Heart right ventricle (tissue), 16 donors: ENCODE measurements at places on chromosomes 16 and 17. TPM values are rescaled to one million over a fixed set of nuclear protein-coding genes. Genes with fewer than 3 reads are reported as not detected.

The KRTAP4-6 gene
- not detected for total RNA-seq

The CRAMP1 gene
- total RNA-seq = 9.5 TPM

The CCL17 gene
- total RNA-seq = 1.0 TPM

The ARHGAP23 gene
- total RNA-seq = 57.8 TPM

The TOX3 gene
- not detected for total RNA-seq

The ATXN7L3 gene
- 26.9 TPM for total RNA-seq

The ASPHD1 gene
- total RNA-seq = 0.20 TPM

The SLC13A2 gene
- not detected for total RNA-seq

The SEPTIN12 gene
- total RNA-seq = not detected

The PSMC3IP gene
- total RNA-seq = 3.1 TPM

The SULT1A1 gene
- 12.4 TPM for total RNA-seq

The CD7 gene
- total RNA-seq = 0.15 TPM

The HIC1 gene
- 9.6 TPM for total RNA-seq

GRCh38 chr16:1538804-1539520, 5.5 kb downstream of the TMEM204 start:
- H3K27me3 ChIP-seq = no peaks in the 10 kb centered on the region
- no peak overlapping the region for H3K4me3 ChIP-seq
- H3K36me3 ChIP-seq = no peaks in the 10 kb centered on the region
- peak; percentile 24 for DNase-seq

DNA sequence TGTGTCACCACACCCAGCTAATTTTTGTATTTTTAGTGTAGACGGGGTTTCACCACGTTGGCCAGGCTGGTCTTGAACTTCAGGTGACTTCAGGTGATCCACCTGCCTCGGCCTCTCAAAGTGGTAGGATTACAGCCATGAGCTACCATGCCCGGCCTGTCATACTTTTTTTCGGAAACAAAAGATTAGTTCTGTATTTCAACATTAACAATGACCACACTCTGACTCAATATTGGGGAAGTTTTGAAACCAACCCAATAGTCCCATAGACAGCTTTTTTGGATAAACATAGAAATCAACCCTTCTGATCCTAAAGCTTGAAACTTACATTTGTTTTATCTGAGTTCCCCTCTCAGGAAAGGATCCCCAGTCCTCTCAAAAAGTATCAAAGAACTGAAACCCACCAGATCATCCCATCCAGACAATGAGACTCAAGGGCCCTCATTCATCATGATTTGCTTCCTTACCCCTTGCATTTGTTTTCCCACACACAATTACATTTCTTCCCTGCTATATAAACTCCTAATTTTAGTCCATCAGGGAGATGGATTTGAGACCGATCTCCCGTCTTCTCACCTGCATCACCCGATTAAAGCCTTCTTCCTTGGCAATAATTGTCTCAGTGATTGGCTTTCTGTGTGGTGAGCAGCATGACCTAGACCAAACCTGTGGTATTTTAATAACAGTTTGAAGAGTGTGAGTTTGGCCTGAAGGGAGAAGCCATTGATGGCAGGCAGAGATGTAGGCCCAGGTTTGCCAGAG, 7.2 kb upstream of the AGRP start:
- H3K27ac ChIP-seq = no peak overlapping the region
- DNase-seq = no peak
- peaks cover 16% of the 10 kb centered on the region for H3K4me1 ChIP-seq
- H3K4me3 ChIP-seq = no peak overlapping the region
- H3K27me3 ChIP-seq = no peaks in the 10 kb centered on the region

DNA sequence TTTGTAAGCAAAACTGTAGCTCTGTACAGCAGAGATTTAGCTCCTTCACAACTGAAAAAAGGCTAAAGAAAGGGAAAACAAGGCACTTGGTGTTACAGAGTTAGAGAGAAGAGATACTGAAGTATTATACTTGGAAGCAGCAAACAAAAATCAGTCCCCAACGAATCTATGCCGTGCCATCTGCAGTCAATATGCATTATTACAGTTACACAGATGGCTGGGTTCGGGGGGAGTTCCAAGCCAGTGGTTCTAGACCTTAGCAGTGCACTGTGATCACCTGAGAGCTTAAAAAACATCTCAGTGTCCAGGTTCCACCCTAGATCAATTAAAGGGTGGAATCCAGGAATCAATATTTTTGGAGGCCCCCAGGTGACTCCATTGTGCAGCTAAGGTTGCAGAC, 489.9 kb downstream of the SHISA9 start:
- no peak overlapping the region for H3K27ac ChIP-seq
- no peaks in the 10 kb centered on the region for H3K27me3 ChIP-seq
- H3K4me1 ChIP-seq = no peaks in the 10 kb centered on the region
- H3K4me3 ChIP-seq = no peak overlapping the region
- DNase-seq = no peak
- H3K36me3 ChIP-seq = no peaks in the 10 kb centered on the region

DNA sequence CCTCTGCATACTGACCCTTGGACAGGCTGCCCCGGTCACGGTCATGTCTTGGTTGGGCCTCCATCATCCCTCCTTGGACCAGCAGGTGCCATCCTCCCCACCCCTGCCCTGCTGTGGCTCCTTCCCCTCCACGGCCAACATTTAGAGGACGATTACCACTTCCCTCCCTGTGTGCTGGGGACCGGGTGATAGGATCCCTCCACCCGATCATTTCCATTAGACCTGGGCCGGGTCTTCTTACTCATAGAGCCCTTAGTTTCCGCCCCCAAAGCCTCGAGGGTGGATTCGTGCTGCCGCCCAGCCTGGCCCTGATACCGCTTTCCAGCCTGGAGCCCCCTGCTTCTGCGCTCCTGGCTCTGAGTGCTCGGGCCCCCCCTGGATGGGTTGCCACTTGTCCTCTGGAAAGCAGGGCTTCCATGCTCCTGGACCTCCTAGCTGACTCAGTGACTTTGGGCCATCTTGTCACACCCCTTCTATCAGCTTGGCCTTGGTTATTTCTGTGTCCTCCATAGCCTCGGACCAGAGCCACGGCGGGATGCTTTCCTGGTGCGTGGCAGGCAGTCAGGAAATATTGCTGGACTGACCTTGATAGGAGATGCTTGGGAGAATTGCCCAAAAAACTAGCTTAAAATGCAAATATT, 171.4 kb downstream of the SEC14L1 start:
- no peaks in the 10 kb centered on the region for H3K36me3 ChIP-seq
- peaks cover 3% of the 10 kb centered on the region for H3K4me1 ChIP-seq
- H3K4me3 ChIP-seq = no peak overlapping the region
- no peaks in the 10 kb centered on the region for H3K27me3 ChIP-seq
- no peak for DNase-seq

- no peak overlapping the region for H3K4me3 ChIP-seq
- H3K4me1 ChIP-seq = no peaks in the 10 kb centered on the region
- no peak overlapping the region for H3K27ac ChIP-seq
- DNase-seq = no peak
Observed at GRCh38 chr17:75921596-75921995, 16.9 kb upstream of the MRPL38 start.

DNA sequence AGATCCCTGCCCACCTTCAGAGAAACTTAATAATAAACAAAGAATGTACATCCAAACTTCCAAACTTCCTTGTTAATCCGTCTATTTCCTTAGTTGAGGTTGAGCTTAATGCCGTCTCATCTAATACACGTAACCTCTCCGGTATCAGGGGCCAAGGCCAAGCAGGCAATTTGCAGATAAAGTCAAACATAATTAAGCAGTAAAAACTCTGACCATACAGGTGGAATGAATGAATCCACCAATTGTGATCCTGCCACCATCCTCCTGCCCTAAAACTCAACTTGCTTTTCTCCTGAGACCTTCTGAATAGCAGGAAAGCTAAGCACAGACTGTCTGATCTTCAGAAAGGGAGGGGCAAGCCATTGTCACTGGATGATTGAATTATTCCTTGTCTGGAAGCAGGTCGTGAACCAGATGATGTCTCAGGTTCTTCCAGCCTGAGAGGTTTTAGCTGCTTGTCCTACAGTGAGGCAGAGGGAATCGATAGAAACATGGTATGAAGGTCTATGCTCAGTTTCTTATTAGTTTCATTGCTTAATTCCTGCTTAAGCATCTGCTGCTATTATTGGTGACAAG, 1111.8 kb upstream of the EEF2KMT start:
- DNase-seq = no peak
- H3K36me3 ChIP-seq = no peaks in the 10 kb centered on the region
- H3K27me3 ChIP-seq = no peaks in the 10 kb centered on the region
- H3K27ac ChIP-seq = no peak overlapping the region

DNA sequence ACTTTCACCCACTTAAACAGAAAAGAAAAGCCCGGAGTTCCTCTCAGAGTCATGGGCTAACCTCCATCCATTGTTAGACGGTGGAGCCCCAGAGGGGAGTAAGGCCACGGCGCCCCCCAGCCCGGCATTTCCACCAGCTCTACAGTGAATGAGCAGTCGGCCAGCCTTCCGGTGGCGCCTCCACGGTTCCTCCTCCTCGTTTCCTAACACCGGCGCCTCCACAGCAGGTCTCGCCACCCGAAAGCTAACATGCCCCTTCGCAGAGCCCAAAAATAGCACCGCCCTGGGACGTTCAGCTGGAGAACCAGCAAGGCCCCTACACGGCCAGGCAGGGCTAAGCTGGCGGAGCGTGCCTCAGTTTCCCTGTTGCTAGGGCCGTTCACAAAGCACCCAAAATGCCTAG, 858 bp downstream of the MMD start:
- peak; percentile 62 for DNase-seq
- peaks cover 30% of the 10 kb centered on the region for H3K4me1 ChIP-seq
- H3K4me3 ChIP-seq = peak overlapping the region; percentile 97
- H3K27ac ChIP-seq = peak overlapping the region; percentile 95
- no peaks in the 10 kb centered on the region for H3K36me3 ChIP-seq

- DNase-seq = no peak
- H3K27ac ChIP-seq = no peak overlapping the region
- no peak overlapping the region for H3K4me3 ChIP-seq
- H3K4me1 ChIP-seq = no peaks in the 10 kb centered on the region
- no peaks in the 10 kb centered on the region for H3K36me3 ChIP-seq
Observed at GRCh38 chr16:61879306-61879705, 156.9 kb downstream of the CDH8 start.

- H3K36me3 ChIP-seq = peaks cover 8% of the 10 kb centered on the region
- peak overlapping the region; percentile 88 for H3K4me3 ChIP-seq
- no peaks in the 10 kb centered on the region for H3K27me3 ChIP-seq
- H3K27ac ChIP-seq = peak overlapping the region; percentile 92
- H3K4me1 ChIP-seq = peaks cover 34% of the 10 kb centered on the region
Observed at GRCh38 chr17:42555122-42555622, 2.4 kb downstream of the HSD17B1 start.

- no peak overlapping the region for H3K4me3 ChIP-seq
- peaks cover 31% of the 10 kb centered on the region for H3K27me3 ChIP-seq
Observed at GRCh38 chr16:71572497-71573116, 4.3 kb downstream of the TAT start.

- DNase-seq = no peak
- no peaks in the 10 kb centered on the region for H3K36me3 ChIP-seq
- peaks cover 61% of the 10 kb centered on the region for H3K27me3 ChIP-seq
- no peaks in the 10 kb centered on the region for H3K4me1 ChIP-seq
- H3K4me3 ChIP-seq = no peak overlapping the region
Observed at GRCh38 chr16:1261131-1261892, 5.4 kb downstream of the TPSD1 start.

- H3K27ac ChIP-seq = no peak overlapping the region
- no peaks in the 10 kb centered on the region for H3K27me3 ChIP-seq
- no peaks in the 10 kb centered on the region for H3K36me3 ChIP-seq
- H3K4me3 ChIP-seq = no peak overlapping the region
- DNase-seq = no peak
Observed at GRCh38 chr16:16141141-16141540, 82.2 kb downstream of the ABCC6 start.

- H3K27me3 ChIP-seq = no peaks in the 10 kb centered on the region
- no peak for DNase-seq
- no peak overlapping the region for H3K4me3 ChIP-seq
- H3K4me1 ChIP-seq = no peaks in the 10 kb centered on the region
- no peaks in the 10 kb centered on the region for H3K36me3 ChIP-seq
Observed at GRCh38 chr17:45976755-45977505, 22.1 kb upstream of the STH start.

DNA sequence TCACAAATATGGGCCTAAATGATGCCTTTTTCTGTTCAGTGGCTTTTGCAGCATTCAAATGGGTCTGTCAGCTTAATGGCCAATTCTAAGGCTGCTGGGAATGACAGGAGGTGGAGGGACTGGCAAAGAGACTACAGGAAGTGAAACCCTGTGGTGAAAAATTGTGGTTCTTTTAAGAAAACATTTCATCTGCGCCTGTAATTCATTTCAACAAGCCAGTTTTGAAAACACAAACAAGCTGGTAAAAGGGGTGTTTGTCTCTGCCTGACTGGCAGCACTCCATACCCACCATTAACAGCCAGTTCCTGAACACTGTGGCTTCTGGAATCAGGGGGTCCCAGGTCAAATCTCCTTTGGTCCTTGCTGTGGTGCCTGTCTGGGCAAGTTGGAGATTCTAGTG, 3.6 kb upstream of the KDM8 start:
- H3K36me3 ChIP-seq = no peaks in the 10 kb centered on the region
- DNase-seq = no peak
- H3K4me3 ChIP-seq = no peak overlapping the region
- peaks cover 3% of the 10 kb centered on the region for H3K27me3 ChIP-seq
- H3K4me1 ChIP-seq = peaks cover 34% of the 10 kb centered on the region

- no peaks in the 10 kb centered on the region for H3K27me3 ChIP-seq
- no peak overlapping the region for H3K4me3 ChIP-seq
- H3K36me3 ChIP-seq = no peaks in the 10 kb centered on the region
- DNase-seq = no peak
- H3K4me1 ChIP-seq = no peaks in the 10 kb centered on the region
Observed at GRCh38 chr16:77531752-77532151, 96.9 kb upstream of the ADAMTS18 start.

- H3K4me1 ChIP-seq = no peaks in the 10 kb centered on the region
- no peak overlapping the region for H3K27ac ChIP-seq
- DNase-seq = no peak
- H3K27me3 ChIP-seq = no peaks in the 10 kb centered on the region
- no peaks in the 10 kb centered on the region for H3K36me3 ChIP-seq
Observed at GRCh38 chr17:320809-321385, 31.7 kb downstream of the RPH3AL start.

- no peak for DNase-seq
- H3K36me3 ChIP-seq = no peaks in the 10 kb centered on the region
- H3K27ac ChIP-seq = no peak overlapping the region
- H3K27me3 ChIP-seq = no peaks in the 10 kb centered on the region
Observed at GRCh38 chr16:81808933-81809480, 29.9 kb downstream of the PLCG2 start.

GRCh38 chr17:73359987-73360410, 48.2 kb upstream of the CDC42EP4 start:
- peaks cover 43% of the 10 kb centered on the region for H3K4me1 ChIP-seq
- no peak for DNase-seq

GRCh38 chr17:77449373-77449907, 308.7 kb downstream of the SEC14L1 start:
- no peaks in the 10 kb centered on the region for H3K36me3 ChIP-seq
- H3K27me3 ChIP-seq = no peaks in the 10 kb centered on the region
- DNase-seq = no peak
- H3K4me3 ChIP-seq = peak overlapping the region; percentile 76
- H3K27ac ChIP-seq = peak overlapping the region; percentile 63
- H3K4me1 ChIP-seq = peaks cover 90% of the 10 kb centered on the region
